Esophagus muscularis mucosa (tissue), 4 donors: ENCODE measurements at places on chromosomes 7 and 10. TPM values are rescaled to one million over a fixed set of nuclear protein-coding genes. Genes with fewer than 3 reads are reported as not detected.

C10orf67 gene
- total RNA-seq = not detected

NCF1 gene
- 4.5 TPM for total RNA-seq

PKD1L1 gene
- total RNA-seq = 0.65 TPM

SHTN1 gene
- total RNA-seq = 6.6 TPM

FOXI2 gene
- 0.17 TPM for total RNA-seq

FKBP9 gene
- 121 TPM for total RNA-seq

TRUB1 gene
- total RNA-seq = 9.1 TPM

SEMA3A gene
- 27.8 TPM for total RNA-seq

EVX1 gene
- not detected for total RNA-seq

CDK1 gene
- total RNA-seq = 2.8 TPM

MSANTD7 gene
- 5.4 TPM for total RNA-seq

NSUN5 gene
- 31.1 TPM for total RNA-seq

HOXA3 gene
- total RNA-seq = 11.4 TPM

IGFBP1 gene
- not detected for total RNA-seq

JCAD gene
- total RNA-seq = 42.4 TPM

LIPN gene
- not detected for total RNA-seq

HECW1 gene
- total RNA-seq = 0.99 TPM

ADAP1 gene
- 94.2 TPM for total RNA-seq

EPHA1 gene
- total RNA-seq = 0.23 TPM

RBM48 gene
- total RNA-seq = 9.4 TPM

GCK gene
- 2.8 TPM for total RNA-seq

CYP2C9 gene
- not detected for total RNA-seq

ST8SIA6 gene
- total RNA-seq = 1.2 TPM

CCSER2 gene
- total RNA-seq = 62.1 TPM

LGI1 gene
- total RNA-seq = 0.17 TPM

BLNK gene
- 1.3 TPM for total RNA-seq

PHYHIPL gene
- 1.7 TPM for total RNA-seq

APBB1IP gene
- 2.6 TPM for total RNA-seq

PLEKHA1 gene
- total RNA-seq = 101 TPM

RBP3 gene
- not detected for total RNA-seq

SPAM1 gene
- total RNA-seq = not detected

EPDR1 gene
- 35.5 TPM for total RNA-seq

VSIR gene
- 37.8 TPM for total RNA-seq

ANXA8 gene
- not detected for total RNA-seq

ETV1 gene
- 7.1 TPM for total RNA-seq

CALU gene
- 205 TPM for total RNA-seq

ZNF680 gene
- total RNA-seq = 7.3 TPM

CDK14 gene
- total RNA-seq = 14.7 TPM

RAB19 gene
- total RNA-seq = not detected

HMX2 gene
- not detected for total RNA-seq

PURB gene
- total RNA-seq = 49.4 TPM

LBX1 gene
- not detected for total RNA-seq

TMEM130 gene
- 2.3 TPM for total RNA-seq

BAMBI gene
- 6.2 TPM for total RNA-seq

NAT16 gene
- not detected for total RNA-seq

NKX2-3 gene
- 0.19 TPM for total RNA-seq

DDC gene
- not detected for total RNA-seq

ZP3 gene
- 1.0 TPM for total RNA-seq

SYCE1 gene
- 0.50 TPM for total RNA-seq

ARHGEF5 gene
- 9.8 TPM for total RNA-seq
